ENCODE measurements at places on chromosomes 5 and 9.

- peak; percentile 93 for DNase-seq
Measured at GRCh38 chr9:127224883-127225739, 39.5 kb upstream of the GARNL3 start.

DNA sequence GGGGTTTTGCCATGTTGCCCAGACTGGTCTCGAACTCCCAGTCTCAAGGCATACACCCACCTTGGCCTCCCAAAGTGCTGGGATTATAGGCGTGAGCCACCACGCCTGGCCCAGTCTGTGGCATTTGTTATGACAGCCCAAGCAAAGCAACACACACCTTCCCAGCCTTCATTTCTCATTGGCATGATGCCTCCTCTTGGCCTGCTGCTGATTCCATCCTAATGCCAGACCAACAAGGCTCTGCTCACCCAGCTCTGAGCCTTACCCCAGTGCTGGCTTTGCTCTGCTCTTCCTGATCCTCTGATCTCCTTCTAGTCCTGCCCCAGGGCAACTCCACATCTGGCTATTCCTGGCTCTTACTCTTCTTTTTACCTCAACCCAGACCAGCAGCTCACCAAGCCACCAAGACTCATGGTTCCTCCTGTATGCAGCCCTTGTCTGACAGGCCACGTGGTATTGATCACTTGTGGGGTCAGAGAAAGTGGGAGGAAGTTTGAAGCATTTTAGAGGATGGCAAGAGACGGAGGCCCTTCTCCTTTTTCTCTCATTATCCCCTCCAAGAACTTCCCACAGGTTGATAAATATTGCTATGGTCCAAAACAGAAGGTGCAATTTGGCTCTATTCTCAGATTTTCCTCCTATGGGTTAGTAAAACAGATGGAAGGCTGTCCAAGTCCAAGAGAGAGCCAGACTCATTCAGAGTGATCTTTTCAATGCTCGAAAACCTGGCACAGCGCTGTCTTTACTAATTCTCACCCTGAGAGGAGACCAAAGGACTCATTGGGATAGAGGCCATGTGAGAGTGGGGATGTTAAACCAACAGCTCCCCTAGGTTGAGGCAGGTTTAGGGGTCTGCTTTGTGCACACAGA lies 958 bp downstream of the CD180 start:
- no peak for DNase-seq

- no peak for DNase-seq
Measured at GRCh38 chr9:86022687-86023266, 76.6 kb downstream of the GOLM1 start.

DNA sequence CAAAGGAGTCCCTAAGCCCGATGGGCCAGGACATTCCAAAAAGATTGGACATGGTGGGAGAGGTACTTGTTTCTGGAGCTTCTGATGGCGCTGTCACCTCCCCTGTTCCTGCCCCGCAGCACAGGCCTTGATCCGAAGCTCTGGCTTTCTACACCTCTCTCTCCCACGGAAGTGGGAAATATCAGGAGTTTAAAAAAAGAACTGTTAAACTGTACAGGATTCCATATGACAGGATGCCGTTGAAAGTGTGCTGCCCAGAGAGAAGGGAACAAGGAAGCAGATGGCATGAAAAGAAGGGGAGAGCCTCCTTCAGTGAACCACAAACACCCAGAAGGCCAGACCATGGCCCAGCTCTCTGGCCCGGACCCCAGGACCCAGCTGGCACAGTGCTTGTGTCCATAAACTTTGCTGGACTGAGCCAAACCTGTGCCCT lies 26.8 kb upstream of the SLC2A8 start:
- no peak for DNase-seq
